ENCODE measurements at places on chromosomes 5 and 9.

DNA sequence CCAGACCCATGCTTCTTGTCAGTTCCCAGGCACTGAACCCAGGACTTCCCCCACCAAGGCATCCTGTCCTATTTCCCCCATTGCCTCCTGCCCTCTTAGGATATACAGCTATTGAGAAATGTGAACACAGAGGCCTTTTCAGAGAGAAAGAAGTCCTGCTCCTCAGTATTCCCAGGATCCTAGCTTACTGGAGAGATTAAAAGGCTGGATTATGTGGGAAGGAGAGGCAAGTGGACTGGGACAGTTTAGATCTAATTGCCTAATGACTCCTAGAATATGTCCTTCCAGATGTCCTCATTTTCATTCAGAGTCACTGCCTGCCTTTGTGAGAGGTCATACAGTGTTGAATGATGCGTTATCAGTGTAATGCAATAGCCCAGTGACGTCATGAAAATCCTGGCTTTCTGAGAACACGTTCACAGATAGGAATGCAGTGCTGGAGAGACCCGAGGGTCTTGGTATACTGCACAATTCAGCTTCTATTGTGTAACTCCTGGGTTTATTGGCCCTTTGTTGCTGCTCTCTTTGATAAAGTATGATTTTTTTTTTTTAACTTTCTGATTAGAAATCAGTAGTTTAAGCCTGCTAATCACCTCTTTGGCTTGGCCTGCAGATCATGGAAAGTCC lies 26.2 kb downstream of the WWC1 start:
- peak overlapping the region; percentile 14 for H3K27ac ChIP-seq
- no peaks in the 10 kb centered on the region for H3K27me3 ChIP-seq
- peaks cover 28% of the 10 kb centered on the region for H3K4me1 ChIP-seq
- peak; percentile 35 for DNase-seq
- H3K36me3 ChIP-seq = no peaks in the 10 kb centered on the region

- peak; percentile 5 for DNase-seq
- H3K36me3 ChIP-seq = no peaks in the 10 kb centered on the region
- no peak overlapping the region for H3K4me3 ChIP-seq
- no peak overlapping the region for H3K27ac ChIP-seq
- H3K4me1 ChIP-seq = no peaks in the 10 kb centered on the region
Observed at GRCh38 chr9:106731910-106732309, 131.1 kb upstream of the ZNF462 start.

DNA sequence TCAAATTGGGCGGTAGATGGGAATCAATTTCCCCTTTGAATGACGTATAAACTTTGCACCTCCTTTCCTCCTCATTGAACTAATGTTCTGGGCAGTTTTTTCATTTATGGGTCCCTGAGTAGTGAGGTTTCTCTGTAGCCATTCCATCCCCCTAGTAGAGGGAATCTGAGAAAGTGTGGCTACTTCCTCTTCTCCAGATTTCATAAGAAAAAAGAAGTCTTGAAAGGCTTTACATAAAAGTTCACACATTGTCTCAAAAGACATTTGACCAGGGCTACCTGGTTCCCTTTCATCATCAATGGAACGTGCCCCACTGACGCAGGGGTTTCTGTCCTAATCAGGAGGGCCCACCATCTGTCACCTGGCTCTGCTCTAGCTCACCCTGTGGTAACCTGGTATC lies 57.3 kb downstream of the CTSL start:
- no peaks in the 10 kb centered on the region for H3K4me1 ChIP-seq
- H3K27ac ChIP-seq = no peak overlapping the region
- no peaks in the 10 kb centered on the region for H3K36me3 ChIP-seq
- H3K4me3 ChIP-seq = no peak overlapping the region

DNA sequence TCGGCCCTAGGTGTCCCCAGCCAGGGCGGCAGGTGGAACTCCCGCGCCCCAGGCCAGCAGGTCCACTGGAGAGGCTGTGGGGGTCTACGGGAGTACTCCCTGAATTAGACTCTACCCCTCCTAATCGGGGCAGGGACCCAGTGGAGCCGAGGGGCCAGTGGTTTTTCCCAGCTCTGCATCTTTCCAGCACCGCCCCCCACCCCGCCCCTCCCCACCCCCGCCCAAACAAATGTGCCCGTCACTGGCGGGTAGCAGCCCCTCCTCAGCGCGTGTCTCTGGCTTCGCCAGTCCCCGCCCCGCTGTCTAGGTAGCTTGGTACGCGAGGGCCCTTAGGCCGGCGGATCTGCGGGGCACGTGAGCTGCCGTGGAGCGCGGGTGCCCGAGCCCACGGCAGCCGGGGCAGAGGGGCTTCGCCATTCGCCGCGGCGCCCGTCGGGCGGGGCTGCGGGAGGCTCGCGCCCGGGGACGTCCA lies 7.0 kb downstream of the UNC5A start:
- H3K4me1 ChIP-seq = peaks cover 45% of the 10 kb centered on the region
- H3K27me3 ChIP-seq = peaks cover 7% of the 10 kb centered on the region
- H3K36me3 ChIP-seq = no peaks in the 10 kb centered on the region
- H3K4me3 ChIP-seq = peak overlapping the region; percentile 64
- DNase-seq = peak; percentile 89
- H3K27ac ChIP-seq = no peak overlapping the region

DNA sequence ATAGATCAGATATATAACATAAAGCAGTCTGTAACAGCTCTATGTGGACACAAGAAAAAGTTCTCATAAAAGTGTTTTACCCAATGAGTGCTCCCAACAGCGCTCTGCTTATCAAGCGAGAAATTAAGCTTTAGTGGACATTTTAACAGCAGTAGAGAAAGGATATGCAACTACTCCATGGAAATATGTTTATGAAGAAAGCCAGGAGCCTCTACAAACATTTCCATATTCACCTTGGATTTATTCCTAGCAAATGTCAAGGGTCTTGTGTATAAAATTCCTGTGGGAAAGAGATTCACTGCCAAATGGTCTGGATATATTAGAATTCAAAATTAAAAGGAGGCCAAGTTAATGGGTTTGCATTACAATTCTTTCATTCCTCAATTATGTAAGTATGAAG lies 66.5 kb downstream of the DTWD2 start:
- no peaks in the 10 kb centered on the region for H3K27me3 ChIP-seq
- no peak overlapping the region for H3K27ac ChIP-seq
- DNase-seq = no peak
- H3K4me3 ChIP-seq = no peak overlapping the region

DNA sequence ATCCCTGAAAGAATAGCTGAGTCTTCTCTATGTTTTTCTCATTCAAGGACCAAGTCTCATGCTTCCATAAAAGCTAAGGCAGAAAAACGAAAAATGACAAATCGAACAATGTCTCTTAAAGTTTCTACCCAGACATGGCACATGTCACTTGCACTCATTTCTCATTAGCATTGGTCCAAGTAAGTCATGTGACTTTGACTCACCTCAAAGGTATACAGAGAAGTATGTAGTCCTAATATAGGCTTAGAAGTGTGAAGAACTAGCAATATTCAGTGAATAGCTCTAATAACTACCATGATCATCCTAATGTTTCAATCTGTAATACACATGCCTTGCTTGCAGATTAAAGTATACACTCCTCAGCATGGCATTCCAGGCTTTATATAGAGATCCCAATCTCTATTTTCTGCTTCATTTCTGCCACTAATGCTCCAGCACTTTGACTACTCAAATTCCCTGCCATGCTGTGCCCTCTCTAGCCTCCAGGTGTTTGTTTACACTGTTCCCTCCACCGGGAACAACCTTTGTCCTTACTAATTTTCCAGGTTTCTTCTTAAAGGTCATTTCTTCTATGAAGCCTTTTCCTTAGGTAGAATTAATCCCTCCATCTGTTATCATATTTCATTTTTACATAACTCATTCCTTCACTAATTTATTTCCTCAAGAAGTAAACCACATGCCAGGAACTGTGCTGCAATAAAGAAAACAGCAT lies 98.9 kb downstream of the CEMIP2 start:
- no peak overlapping the region for H3K4me3 ChIP-seq
- H3K36me3 ChIP-seq = no peaks in the 10 kb centered on the region
- H3K4me1 ChIP-seq = peaks cover under 1% of the 10 kb centered on the region
- no peak overlapping the region for H3K27ac ChIP-seq
- H3K27me3 ChIP-seq = no peaks in the 10 kb centered on the region

DNA sequence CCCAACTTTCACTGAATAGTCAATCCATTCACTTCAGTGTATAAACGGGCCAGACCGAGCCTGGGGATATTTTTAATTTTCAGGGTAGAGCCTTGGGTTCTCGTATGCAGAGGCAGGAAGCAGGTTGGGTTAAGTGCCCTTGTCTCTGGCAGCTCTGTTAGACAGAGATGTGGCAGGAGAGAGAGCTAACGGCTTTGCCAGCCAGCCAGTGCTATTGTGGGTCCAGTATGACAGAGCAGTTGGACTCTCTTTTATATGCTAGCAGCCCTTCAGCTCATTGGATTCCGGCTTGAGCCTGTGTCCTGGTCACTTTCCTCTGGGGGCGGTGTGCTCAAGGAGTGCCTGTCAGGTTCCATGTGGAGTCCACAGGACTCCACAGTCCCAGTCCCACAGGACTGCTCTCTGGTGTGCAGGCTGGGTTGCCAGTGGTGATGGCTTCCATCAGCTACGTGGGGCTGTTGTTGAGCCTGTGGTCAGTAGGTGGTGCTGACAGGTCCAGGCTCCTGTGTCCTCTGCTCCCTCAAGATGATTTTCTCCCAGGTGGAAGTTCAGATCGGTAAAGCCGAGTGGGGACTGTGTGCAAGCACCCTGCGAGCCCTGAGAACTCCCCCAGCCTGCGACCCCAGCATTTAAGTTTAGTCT lies 14.3 kb downstream of the CLTA start:
- no peaks in the 10 kb centered on the region for H3K27me3 ChIP-seq
- no peaks in the 10 kb centered on the region for H3K4me1 ChIP-seq
- no peak overlapping the region for H3K4me3 ChIP-seq
- H3K36me3 ChIP-seq = peaks cover 10% of the 10 kb centered on the region
- no peak overlapping the region for H3K27ac ChIP-seq

DNA sequence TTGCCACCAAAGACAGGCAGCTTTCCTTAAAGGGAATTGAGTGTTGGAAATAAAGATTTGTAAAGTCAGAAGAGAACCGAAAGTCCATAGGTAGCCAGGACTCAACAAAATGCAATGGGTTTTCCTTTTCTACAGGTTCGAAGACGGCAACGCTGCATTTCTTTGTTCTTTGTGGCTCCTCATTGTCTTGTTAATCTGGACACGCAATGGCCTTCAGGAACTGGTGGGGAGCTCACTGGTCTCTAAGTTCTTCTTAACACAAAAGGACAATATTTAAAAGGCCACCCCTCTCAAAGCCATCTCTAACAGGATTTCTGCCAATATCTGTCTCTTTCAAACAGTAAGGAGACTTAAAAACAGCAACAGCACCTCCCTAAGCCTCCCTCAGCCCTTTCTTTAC lies 170.6 kb downstream of the RMI1 start:
- H3K36me3 ChIP-seq = no peaks in the 10 kb centered on the region
- no peak overlapping the region for H3K27ac ChIP-seq
- H3K4me1 ChIP-seq = peaks cover 21% of the 10 kb centered on the region
- no peak overlapping the region for H3K4me3 ChIP-seq
- DNase-seq = peak; percentile 53

GRCh38 chr5:132465059-132465707 lies 25.4 kb downstream of the IRF1 start:
- peaks cover 12% of the 10 kb centered on the region for H3K4me1 ChIP-seq
- no peak for DNase-seq
- no peaks in the 10 kb centered on the region for H3K36me3 ChIP-seq
- no peaks in the 10 kb centered on the region for H3K27me3 ChIP-seq
- H3K4me3 ChIP-seq = no peak overlapping the region

- no peak overlapping the region for H3K27ac ChIP-seq
- no peaks in the 10 kb centered on the region for H3K36me3 ChIP-seq
- H3K4me3 ChIP-seq = no peak overlapping the region
- H3K27me3 ChIP-seq = no peaks in the 10 kb centered on the region
Observed at GRCh38 chr9:133713150-133713959, 24.8 kb downstream of the SARDH start.

DNA sequence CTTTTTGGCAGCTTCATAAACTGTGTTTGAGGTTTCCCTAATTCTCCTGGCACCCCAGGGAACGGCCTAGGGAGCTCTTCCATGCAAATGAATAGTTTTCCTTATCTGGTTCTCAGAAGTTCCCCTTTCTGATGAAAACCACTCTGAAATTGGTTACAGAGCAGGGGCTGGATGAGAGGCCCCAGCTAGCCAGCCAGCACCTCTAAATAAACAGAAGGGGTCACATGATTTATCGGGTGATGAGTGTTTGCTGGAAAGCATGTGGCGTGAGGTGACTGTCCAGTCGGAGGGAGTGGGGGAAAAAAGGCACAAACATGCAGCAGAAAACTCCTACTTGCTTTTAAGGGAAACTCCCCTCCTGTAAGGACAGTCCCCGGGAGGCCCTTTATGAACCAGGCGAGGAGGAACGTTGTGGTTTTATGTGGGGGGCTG lies 261.2 kb upstream of the ANKRD55 start:
- H3K27ac ChIP-seq = no peak overlapping the region
- H3K36me3 ChIP-seq = no peaks in the 10 kb centered on the region
- DNase-seq = no peak

DNA sequence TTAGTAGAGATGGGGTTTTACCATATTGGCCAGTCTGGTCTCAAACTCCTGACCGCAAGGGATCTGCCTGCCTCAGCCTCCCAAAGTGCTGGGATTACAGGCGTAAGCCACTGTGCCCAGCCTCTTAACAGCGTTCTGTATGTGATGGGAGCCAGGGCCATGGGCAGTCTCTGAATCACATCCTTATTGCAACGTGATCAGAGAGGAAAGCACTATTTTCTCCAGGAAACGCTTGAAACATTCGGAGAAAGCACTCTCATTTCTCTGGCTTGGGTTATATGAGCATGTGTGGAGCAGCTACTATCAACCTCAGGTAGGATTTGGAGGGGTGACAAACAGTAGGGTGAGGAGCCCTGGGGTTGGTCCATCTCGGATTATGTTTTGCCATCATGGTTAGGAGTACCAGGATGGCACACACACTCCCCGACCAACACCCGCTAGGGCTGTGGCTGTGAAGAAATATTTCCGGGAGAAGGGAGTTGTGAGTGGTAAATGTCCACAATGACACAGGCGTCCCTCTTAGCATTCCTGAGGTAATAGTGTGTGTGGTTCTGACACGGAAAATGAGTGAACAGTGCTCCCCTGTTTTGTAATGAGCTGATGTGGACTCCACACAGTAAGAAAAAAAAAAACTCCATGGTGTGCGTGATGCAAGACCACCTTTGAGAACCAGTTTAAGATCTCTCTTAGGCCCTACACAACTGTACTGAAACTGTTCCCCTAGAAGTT lies 406.2 kb upstream of the ZNF608 start:
- no peak overlapping the region for H3K27ac ChIP-seq
- no peak overlapping the region for H3K4me3 ChIP-seq
- no peak for DNase-seq
- H3K4me1 ChIP-seq = peaks cover 31% of the 10 kb centered on the region
- no peaks in the 10 kb centered on the region for H3K27me3 ChIP-seq

DNA sequence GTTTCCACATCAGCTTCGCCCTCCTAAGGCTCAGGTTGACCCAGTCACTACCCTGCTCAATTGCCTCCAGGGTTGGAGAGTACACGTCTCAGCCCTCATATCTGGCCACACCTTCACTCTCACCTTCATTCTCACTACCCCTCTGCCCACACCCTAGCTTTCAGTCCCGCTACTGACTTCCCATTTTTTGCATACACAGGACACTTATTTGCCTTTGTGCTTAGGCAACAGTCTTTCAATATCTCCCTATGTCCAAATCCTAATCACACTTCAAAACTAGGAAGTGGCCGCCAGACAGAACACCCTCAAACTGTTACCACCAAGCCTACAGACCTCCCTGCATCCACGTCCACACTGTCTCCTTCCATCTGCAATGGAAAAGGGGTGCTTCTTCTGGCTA lies 10.9 kb downstream of the MCTP1 start:
- H3K27ac ChIP-seq = no peak overlapping the region
- H3K36me3 ChIP-seq = no peaks in the 10 kb centered on the region
- no peak for DNase-seq

GRCh38 chr5:87729781-87730180 lies 317.1 kb upstream of the CCNH start:
- H3K4me1 ChIP-seq = no peaks in the 10 kb centered on the region
- DNase-seq = no peak
- H3K27me3 ChIP-seq = no peaks in the 10 kb centered on the region
- H3K4me3 ChIP-seq = no peak overlapping the region

Measured in neural progenitor cell (in vitro differentiated cells).